ENCODE measurements at places on chromosomes 13 and 19.

- DNase-seq = no peak
Observed at GRCh38 chr19:31313291-31314030, 35.8 kb downstream of the TSHZ3 start.

- DNase-seq = no peak
Observed at GRCh38 chr19:42154471-42155323, 22.5 kb upstream of the POU2F2 start.

GRCh38 chr19:482186-483041 is 13.9 kb upstream of the MADCAM1 start:
- no peak for DNase-seq

DNA sequence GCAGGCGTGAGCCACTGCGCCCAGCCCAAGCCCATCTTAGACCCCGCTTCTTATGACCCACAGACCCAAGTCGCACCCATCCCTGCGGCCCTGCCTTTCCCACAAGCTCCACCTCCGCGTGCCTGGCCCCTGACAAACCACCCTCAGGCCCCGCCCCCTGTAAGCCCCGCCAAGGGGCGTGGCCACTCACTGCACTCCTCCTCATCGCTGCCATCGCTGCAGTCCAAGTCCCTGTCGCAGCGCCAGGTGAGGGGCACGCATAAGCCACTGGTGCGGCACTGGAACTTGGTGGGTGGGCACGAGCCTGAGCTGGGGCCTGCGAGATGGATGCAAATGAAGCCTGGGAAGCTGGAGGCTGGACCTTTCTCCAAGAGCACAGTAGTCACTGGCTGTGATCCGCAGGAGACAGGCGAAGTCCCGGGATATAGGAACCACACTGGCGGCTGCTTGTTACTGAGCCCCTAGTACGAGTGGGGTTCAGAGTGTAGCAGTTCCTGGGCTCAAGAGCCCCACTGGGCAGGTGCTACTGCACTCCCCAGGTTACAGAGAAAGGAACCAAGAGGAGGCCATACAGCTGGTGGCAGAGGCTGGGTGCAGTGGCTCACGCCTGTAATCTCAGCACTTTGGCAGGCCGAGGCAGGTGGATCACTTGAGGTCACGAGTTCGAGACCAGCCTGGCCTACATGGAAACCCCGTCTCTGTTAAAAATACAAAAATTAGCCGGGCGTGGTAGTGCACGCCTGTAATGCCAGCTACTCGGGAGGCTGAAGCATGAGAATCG is 3.1 kb downstream of the CD320 start:
- no peak for DNase-seq

- DNase-seq = no peak
Observed at GRCh38 chr19:17213334-17213733, 1.8 kb upstream of the USE1 start.

GRCh38 chr19:39001041-39001440 is 25.5 kb upstream of the FBXO17 start:
- DNase-seq = no peak

DNA sequence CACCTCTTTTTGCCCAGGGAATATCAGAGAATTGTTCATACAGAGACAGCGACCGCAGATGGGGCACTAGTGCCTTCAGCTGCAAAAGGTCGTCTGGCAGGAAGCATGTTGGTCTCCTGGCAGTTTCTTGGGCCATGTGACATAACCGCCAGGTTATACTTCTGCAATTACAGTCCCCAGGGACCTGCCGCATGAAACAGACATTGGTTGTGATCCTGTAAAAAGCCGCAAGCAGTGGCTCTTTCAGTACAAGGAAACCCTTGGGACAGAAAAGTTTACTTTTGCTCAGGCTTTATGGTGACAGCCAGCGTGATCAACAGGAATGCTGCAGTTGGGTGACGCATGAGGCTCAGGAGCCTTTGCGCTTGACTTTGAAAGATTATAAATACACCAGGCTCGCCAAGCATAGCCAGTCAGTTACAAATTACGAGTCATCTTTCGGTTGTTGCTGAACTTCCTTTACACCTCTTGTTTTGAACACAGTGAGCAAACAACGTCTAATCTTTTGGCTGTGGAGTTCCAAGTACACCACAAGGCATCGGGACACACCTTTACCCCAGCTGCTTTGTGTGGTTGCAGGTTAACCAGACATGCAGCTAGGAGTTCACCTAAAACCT is 50.5 kb upstream of the UBE2L5 start:
- DNase-seq = no peak

- no peak for DNase-seq
Observed at GRCh38 chr19:1244693-1245451, 3.3 kb downstream of the ATP5F1D start.

- DNase-seq = no peak
Observed at GRCh38 chr13:24150572-24150971, 9.9 kb upstream of the SPATA13 start.

- DNase-seq = no peak
Observed at GRCh38 chr19:11821474-11822109, 7.5 kb downstream of the ZNF440 start.

GRCh38 chr13:76597868-76598267 is 288.3 kb downstream of the KCTD12 start:
- no peak for DNase-seq

DNA sequence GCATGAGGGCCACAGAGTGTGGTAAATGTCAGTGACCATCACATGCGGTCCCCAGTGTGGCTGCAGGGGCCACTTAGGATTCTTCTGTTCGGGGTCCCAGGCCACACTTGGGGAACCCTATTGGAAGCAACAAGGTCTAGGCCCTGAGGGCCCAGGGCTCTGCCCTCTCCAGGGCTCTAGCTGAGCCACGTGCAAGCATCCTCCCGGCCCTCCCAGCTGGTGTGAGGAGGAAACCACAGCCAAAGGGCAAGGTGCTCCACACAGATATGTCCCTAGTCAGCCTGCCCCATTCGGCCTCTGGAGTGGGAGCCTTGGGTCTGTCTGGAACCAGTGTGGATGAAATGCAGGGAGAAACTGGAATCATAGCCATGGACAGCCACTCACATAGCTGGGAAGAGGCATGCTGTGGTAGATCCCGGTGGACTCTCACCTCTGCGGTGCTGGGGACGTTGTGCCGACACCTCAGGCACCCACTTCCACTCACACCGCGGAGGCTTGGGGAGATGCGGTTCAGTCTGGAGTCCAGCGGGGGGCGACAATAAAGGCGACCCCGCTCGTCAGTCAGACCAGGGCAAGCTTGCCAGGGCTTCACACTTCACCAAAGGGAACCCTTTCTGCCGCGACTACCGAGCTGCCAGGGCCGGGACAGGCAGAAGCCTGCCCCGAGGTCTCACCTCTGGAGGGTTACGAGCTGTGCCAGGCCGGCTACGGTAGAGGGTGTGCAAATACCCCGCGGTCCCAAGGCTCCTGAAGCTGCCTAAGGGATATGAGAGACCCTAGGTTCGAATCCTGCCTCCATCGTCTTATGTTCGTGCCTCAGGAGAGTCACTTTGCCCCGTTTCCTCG is 4.3 kb upstream of the ZNF497 start:
- no peak for DNase-seq

GRCh38 chr13:21735701-21736401 is 65.0 kb downstream of the FGF9 start:
- no peak for DNase-seq

DNA sequence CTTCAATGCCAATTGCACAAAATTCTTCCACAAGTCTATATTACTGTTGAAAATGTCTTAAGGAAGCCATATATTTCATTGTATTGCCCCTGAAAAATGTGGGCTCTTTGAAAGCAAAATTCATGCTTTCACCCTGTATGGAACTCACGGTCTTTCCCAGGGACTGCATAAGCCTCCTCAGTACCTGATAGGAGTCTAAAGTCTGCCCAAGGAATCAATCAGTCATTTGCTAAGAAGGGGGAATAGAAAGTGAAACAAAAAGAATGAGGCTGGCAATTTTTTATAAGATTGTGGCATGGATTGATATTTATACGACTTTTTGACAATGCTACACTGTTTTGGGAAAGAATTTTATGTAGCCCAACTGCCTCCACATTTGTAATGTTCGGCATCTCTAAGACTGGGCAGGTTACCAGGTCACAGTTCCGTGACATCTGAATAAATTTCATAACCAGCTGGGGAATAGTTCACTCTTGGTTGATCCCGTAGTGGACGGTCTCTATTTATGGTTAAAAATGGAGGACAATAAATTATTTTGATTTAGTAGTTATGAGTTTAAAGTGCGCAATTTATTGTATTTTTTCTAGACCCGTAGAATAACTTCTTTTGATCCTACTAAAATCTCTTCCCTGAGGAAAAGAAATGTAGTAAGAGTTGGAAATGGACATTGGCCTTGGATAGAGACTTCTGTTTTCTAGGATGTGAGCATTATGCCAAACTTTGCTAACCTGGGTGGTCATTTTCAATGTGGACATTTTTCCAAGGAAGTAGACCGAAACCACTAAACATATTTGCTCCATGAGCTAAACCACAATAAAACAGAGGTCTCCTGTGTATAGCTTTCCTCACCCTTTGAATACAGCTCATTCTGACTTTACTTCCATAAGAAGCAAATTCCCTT is 1585.4 kb downstream of the EFNB2 start:
- no peak for DNase-seq

DNA sequence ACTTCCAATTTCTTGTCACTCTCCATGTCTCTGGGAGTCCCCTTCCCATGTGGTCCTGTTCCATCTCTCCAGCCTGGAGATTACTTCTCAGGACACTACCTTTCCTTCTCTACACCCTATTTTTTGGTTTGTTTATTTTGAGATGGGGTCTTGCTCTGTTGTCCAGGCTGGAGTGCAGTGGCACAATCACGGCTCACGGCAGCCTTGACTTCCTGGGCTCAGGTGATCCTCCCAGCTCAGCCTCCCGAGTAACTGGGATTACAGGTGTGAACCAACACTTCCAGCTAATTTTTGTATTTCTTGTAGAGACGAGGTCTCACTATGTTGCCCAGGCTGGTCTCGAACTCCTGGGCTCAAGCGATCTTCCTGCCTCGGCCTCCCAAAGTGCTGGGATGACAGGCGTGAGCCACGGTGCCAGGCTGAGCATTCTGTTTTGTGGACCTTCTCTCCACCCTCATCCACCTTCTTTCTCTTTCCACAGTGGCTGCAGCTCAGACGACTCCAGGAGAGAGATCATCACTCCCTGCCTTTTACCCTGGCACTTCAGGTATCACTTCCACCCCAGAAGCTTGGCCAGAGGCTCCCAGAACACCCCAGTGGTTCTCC is 644 bp downstream of the HCST start:
- DNase-seq = no peak

DNA sequence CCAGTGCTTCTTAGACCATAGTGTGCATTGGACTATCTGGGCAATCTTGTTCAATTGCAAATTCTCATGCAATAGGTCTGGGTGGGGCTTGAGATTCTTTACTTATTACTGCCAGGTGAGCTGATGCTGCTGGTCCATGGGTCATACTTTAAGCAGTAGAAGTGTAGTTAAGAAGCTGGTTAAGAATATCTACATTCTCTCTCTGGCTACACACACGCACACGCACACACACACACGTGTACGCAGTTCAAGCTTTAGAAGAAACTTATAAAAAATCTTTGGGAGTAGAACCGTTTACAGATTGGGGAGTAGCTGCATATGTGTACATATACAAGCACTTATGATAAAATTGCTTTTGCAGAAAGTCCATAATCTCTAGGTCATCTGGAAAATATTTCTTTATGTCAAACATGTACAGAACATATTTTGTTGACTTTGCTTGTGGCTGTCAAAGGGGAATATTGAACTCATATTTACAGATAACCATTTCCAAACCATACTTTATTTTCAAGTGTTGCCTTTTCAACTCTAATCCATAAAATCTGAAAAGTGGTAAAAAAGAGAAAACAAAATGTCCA is 99.7 kb downstream of the GPC6 start:
- DNase-seq = no peak

GRCh38 chr13:76210262-76210661 is 574.1 kb downstream of the LMO7 start:
- no peak for DNase-seq

DNA sequence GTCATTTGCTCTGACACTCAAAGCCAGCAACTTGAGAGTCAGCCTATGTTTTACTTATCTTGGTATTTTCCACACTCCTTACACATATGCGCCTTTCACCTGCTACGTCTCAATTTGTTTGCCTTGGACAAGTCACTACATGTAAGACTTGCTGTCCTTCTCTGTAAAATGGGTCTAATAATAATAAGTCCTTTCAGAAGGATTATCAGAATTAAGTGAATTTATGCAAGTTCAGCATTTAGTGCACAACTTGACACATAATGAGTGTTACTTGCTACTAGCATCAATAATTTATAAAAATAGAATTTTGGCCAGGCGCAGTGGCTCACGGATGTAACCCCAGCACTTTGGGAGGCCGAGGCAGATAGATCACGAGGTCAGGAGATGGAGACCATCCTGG is 71.1 kb upstream of the UBL3 start:
- no peak for DNase-seq

GRCh38 chr19:42201489-42202289 is 15.8 kb downstream of the DEDD2 start:
- DNase-seq = no peak

- no peak for DNase-seq
Observed at GRCh38 chr19:8017808-8018207, 12.4 kb upstream of the ELAVL1 start.

DNA sequence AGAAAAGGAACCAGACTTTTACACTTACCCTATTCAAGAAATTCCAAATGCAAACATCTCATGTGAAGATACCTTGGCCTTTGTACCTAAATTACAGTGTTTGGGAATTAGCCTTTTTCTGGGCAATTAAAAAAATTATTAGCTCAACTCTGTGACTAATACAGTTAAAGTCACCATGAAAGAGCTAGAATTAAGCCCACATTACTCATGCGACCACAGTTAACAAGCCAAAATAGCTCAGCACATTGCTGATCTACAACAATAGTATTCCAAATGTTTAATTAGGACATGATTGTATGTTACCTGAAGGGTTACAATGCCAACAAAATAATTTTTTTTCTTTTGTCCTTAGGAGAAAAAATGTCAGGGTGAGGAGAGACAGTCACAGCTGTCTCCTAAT is 263.6 kb upstream of the GPC6 start:
- DNase-seq = no peak

DNA sequence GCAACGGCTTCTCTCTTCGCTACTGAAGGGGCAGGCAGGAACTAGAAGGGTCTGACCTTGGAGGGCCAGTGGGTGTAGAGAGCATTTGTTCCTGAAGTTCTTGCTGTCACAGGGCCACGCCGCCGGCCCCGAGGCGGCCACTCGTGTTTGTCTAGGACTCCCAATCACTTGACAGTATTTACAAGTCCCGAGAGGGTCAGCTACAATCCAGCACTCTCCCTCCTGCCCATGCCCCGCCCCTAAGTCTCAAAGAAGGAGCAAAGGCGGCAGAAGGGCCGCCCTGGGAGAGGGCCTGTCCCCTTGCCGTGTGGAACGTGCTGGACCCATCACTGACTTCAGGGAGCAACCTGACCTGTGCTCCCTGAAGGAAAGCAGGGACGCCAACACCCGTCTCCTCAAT is 118.5 kb downstream of the STK24 start:
- DNase-seq = no peak

GRCh38 chr13:24921881-24922280 is 157.9 kb downstream of the RNF17 start:
- no peak for DNase-seq
